ENCODE measurements at places on chromosomes 13 and 19.

DNA sequence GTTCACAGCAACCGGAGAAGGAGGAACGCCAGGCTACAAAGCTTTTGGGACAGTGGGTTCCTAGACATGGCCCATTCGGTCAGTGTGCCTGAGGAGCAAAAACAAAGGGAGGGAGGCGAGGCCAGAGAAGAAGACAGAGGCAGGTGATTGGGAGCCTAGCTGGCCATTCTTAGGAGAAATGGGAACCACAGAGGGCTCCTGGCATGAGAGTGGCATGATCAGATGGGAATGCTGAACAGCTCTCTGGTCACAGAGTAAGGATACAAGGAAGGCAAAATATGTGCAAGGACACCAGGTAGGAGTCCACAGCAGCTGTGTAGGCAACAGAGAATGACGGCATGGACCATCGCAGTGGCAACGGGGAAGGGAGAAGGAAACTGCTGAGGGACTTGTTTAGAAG, 82.4 kb downstream of the EFNB2 start:
- no peak for DNase-seq

GRCh38 chr13:112567161-112567862, 20.6 kb downstream of the TUBGCP3 start:
- no peak for DNase-seq

- no peak for DNase-seq
Measured at GRCh38 chr13:112481458-112481857, 105.3 kb downstream of the SPACA7 start.

- DNase-seq, result no peak
Measured at GRCh38 chr19:44525721-44526430, 3.6 kb downstream of the CEACAM20 start.

DNA sequence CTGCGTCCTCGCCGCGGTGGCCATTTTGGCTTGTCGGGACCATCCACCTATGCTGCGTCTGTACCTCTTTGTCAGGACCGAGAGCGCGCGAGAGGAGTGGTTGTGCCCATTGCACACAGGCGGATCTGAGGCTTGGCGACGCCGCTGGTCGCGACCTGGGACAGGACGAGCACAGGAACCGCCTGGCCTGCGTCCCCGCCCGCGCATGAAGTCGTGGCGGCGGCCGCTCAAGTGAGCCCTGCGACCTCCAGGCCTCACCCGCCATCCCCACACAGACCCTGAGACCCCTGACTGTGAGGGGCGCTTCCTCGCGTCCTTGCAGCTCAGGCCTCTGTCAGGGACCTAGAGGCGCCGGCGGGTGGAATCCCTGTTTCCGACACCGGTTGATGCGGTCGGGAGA, 16.8 kb downstream of the ZNF586 start:
- DNase-seq, result no peak

DNA sequence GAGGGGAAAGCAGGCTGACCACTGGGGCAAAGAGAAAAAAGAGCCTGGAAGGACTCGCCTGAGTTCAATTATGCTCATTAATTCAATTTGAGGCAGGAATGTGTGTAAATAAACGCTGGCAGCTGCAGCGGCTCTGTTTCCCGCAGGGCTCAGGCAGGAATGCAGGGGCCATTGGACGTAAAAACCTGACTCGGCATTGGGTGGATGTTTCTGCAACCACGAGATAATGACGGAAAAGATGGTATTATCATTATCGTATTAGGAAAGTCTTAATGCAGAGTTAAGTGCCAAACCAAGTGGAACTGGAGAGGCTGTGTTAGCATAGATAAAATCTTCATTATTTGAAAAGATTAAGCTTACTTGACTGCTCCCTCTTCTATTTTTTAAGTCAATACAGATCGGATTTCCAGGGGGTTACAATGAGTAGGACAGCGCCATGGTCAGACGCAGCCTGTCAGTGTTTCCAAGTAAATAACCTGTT, 169.8 kb downstream of the SHISA2 start:
- DNase-seq, result no peak

DNA sequence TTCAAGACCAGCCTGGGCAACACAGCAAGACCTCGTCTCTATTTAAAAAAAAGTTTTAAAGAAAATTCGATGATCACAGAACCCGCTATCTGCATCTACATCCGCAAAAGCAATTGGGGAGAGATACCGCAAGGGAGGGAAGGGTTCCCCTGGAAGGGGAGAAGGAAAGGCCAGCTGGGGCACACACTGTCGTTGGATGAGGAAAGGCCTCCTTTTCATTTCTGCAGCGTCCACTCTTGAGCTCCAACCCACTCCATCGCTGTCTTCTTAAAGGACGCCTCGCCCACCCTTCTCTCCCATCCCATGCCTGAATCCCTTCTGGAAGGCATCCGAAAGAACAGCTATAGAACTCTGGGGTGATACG, 3.2 kb upstream of the PRKCG start:
- no peak for DNase-seq

DNA sequence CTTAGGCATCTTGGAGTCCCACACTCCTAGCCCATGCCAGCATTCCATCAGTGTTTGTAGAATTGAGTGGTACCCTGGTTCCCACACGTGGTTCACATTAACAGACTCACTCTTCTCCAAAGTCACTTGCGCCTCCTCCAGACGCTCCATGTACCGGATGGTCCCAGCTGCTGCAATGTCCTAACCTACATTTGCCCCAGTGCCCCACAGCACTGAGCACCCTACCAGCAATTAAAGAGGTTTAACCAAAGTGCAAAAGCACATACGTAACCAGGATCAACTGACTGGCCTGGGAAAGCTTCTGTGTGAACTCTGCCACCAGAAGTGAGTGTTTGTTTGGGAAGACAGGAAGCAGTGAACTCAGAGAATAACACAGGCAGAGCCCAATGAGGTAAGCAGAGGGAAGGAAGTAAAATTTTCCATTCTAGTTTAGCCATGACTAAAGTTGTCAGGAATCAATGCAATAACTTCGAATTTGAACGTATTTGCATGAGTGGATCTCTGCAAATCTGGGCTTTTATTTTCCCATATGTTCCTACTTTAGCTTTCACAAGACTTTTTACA, 7.3 kb upstream of the MEDAG start:
- peak; percentile 98 for DNase-seq

- peak; percentile 8 for DNase-seq
Measured at GRCh38 chr19:44002212-44002565, 568 bp upstream of the ZNF230 start.

DNA sequence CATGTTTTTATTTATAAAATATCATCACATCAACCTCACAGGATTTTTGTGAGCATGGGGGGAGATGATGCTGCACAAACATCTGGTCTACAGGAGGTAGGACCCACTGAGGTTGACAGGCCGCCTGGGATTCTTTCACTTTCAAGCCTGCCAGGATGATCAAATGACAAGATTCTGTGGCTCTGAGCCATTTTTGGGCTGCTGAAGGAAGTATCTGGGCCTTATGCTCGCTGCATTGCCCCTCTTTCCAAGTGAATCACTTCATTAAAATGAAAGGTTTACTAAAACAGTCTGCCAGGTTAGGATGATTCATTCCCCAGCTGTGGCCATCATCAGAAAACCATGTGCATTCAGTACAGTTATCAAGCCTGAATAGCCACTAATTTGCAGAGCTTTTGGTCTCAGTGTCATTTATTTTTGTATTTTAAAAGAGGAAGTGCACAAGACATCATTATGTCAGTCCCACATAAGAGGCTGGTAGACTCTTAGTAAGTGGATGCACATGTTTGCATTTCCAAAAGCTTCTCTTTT, 34.4 kb downstream of the STARD13 start:
- DNase-seq, result peak; percentile 91

DNA sequence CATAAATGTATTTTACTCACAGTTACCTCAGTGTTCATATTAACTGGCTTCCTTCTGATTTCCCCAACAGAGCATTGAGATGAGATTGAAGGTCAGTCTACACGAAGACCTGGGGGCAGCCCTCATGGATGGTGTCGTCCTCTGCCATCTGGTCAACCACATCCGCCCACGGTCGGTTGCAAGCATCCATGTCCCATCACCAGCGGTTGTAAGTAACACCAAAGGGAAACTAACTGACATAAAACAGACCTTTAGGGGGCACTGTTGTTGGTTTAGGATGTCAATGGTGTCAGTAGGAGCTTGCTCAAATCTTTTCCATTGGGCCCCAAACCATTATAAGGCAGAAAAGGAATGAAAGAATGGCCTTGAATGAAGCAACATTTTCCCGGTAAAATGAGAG, 68.2 kb downstream of the ESD start:
- DNase-seq, result peak; percentile 12

- no peak for DNase-seq
Measured at GRCh38 chr13:99366075-99366987, 59.1 kb upstream of the GPR183 start.

GRCh38 chr19:47619763-47620162, 10.8 kb downstream of the BICRA start:
- DNase-seq, result no peak

DNA sequence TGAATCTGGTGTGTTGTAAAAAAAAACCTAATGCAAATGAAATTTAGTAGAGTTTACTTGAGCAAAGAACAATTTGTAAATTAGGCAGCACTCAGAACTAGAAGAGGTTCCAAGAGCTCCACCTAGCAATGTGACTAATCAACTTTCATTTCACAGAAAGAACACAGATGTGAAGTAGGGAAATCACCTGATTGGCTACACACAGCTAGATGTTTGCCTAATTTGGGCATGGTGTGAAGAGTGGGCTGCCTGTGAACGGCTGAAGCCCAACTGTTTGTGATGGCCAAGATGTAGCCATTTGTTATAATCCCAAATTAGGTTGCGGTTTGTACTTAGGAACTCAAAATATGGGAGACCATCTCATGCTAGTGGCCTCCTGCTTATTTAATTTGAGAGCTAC, 724.4 kb upstream of the SLITRK5 start:
- no peak for DNase-seq

- no peak for DNase-seq
Measured at GRCh38 chr13:99426426-99426825, 74.8 kb upstream of the TM9SF2 start.

- no peak for DNase-seq
Measured at GRCh38 chr13:36549126-36549702, 116.9 kb downstream of the CCNA1 start.

DNA sequence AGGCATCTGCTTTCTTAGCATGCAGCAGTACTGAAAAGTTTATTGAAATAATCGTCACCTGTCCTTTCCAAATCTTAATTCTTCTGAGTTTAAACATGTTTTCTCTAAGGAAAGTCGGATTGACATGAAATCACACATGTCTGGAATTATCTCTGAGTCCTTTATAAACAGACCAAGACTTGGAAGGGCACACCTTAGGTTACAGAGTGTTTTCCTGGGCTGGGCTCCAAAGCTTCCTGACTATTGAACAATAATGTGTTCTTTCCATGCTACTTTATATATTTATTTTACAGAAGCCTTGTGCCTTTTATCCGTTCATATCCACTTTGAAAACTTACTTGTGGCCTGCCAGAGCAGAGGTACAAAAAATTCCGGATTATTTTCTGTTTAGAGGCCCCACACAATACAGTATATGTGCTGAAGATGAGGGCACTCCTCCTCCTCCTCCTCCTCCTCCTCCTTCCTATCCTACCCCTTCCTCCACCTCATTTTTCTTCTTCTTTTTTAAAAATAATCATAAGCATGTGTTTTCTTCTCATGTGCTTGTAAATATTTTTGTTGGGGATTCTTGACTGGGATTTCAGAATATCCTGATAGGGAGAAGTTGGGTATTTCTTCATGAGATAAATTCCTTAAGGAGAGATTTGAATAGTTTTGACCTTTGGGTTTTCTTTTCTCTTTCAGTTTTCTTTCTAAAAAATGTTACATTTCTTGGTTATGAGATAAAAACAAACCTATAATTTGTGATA, 52.3 kb downstream of the LRCH1 start:
- DNase-seq, result no peak

DNA sequence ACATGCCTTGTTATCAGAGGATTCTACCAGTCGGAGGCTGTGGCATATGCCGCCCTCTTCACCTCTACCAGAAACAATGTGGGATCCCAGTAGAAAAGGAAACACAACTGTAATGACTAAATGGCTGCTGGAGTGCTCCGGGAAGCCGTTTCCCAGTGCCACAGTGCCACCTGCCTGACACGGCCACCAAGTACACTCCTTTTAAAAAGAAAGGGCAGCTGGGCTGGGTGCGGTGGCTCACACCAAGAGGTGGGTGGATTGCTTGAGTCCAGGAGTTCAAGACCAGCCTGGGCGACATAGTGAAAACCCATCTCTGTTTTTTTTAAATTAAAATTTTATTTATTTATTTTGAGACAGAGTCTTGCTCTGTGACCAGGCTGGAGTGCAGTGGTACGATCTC, 67.3 kb downstream of the TRPM4 start:
- DNase-seq, result peak; percentile 67

DNA sequence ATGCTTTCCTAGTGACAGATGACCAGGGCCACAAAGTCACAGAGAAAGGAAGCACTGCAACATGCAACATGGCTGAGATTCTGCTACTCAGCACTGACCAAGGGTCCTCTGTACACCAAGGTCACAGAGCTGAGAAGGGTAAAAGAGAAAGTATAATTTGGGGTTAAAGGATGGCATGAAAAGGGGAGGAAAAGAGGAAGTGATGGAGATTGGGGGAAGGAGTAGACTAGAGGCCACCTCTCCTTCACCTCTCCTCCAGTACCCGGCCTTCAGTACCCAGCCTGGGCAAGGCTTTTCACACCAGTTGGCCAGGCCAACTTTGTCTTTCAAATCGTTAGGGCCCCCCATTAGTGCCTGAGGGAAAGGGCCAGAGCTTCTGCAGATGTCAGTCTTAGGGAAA, 6.3 kb upstream of the RPS19 start:
- no peak for DNase-seq

GRCh38 chr19:4399812-4400134, 574 bp downstream of the SH3GL1 start:
- no peak for DNase-seq

GRCh38 chr13:32861304-32861703, 154.9 kb upstream of the KL start:
- DNase-seq, result no peak

DNA sequence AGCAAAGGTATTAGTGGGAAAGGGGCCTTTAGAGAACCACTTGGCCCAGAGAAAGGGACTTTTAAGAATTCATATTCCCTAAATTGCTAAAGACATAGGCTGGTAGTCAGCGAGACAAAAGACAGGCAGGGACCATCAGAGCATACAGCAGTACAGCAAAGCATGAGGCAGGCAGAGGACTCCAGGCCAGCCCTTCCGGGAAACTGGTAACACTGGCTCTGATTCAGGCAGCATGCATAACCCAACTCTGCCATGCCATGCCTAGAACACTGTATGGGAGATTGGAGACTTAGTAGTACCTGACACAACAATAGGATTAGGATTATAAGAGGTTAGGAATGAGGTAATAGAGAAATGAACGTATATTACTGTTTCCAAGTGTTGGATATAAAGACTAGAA, 34.9 kb downstream of the CAB39L start:
- DNase-seq, result no peak

DNA sequence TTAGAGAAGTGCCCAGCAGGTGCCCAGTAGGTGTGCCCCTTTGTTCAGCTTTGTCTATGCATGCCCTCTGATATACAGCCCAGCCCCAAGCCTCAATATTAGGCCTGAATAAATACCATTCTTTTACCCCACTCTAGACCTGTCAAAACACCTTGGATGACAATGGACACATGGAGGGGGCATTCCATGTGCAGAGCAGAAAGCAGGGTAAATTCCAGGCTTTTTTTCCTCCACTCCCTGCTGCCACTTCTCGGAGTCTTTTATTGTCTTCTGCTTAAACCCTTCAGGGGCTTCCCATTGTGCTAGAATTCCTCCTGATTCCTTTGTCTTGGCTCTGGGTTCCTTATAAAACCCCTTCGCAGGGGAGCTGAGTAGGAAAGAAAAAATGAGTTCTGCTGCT, 5.8 kb upstream of the FRY start:
- DNase-seq, result no peak

- DNase-seq, result no peak
Measured at GRCh38 chr13:106331116-106331515, 204.3 kb downstream of the EFNB2 start.

Data from fibroblast of pulmonary artery (primary cell).